ENCODE measurements at places on chromosomes 13 and 19.

DNA sequence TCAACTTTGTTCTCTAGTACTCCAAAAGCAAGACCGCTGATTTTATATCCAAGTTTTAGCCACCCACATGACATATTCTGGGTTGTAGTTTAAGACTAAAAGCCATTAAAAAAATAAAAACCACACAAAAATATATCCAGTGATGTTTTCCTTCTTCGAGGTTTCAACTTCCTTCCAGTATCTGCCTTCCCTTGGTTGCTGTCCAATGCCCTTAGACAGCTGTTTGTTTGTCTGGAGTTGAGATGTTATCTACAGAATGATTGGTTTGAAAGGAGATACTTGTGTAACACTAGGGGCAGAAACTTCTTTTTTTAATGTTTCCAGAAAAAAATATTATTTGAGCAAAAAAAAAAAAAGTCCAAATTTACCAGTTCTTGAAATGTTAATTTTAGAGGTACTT lies 591.5 kb upstream of the PCDH9 start:
- no peak for DNase-seq

DNA sequence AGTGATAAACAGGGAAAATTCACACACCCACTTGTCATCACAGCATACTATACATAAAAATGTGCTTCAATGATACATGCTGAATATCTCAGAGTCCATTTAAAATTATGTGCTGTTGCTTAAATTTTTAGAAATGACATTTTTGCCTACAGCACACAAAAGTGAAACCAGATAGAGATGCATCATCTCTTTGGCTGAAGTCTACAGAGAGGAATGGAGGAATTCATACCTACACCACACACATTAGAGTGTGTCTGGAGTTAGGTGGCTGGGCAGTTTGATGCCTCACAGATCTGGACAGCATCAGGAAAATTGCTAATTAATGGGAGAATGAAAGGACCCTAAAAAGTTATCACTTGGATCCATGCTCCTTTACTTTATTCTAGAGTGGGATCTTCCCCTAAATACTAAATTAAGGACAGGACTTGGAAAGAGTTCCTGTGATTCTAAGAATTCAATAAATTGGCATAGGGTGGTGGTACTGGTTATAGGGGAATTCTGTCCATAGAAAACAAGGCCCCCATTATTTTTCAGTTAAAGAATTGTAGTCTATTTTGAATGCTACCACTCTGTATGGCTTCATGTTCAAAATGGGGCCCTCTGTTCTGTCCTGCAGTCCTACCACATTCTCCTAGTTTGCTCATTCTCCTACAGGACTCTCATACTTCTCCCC lies 41.3 kb downstream of the RCBTB2 start:
- DNase-seq, result peak; percentile 15

- no peak for DNase-seq
Observed at GRCh38 chr13:108572782-108573211, 56.6 kb upstream of the MYO16 start.

DNA sequence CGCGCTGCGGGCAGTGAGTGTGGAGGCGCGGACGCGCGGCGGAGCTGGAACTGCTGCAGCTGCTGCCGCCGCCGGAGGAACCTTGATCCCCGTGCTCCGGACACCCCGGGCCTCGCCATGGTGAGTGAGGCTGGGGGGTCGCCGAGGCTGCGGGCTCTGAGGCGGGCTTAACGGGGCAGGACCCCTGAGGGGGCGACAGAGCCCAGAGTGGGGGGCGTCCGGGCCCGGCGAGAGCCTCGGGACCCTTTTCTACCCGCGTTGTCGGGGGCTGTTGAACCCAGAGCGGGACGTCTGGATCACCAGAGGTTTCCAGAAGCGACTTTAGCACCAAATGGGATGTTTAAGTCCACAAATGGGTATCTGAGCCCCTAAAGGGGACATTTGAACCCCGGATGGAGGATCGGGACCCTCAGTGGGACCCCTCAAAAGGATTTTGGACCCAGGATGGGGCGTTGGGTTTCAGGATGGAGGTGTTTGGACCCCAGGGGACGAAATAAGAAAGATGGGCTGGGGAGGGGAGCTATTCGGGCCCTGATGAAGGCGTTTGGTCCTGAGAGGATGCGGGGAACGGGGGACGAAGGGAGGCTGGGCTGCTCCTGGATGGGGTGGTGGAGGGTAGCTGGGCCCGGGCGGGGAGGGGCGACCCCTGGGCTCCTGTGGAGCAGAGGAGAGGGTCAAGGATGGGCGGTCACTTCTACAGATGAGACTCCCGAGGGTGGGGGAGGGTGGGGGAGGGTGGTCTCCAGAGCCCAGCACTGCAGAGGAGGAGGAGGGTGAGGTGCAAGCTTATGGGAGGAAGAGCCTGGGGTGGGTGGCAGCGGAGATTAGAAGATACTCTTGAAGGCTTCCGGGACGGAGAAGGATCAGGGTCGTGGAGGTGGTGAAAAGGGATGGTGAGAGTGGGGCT lies at the start of gene CALM3:
Gene CALM3 (plus strand): TSS at position 13 of the 907 bp plus-strand sequence. CDS start 105 bp downstream, at position 118.
- DNase-seq, result no peak

DNA sequence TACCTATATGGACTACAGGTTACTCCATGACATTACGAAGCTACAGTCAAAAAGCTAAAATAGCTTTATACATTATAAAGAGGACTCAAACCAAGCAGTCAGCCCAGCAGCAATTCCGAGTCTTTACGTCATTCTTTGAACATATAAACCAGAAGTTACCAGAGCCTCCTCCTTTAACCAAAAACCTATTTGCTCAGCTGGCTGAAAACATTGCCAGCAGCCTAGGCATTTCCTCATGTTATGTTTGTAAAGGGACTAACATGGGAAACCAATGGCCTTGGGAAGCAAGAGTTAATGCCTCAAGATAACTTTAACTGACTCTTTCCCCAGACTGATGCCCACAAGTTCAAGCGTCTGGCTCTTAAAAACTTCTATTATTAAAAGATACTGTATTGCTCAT lies 104.1 kb upstream of the ZNF492 start:
- DNase-seq, result no peak

DNA sequence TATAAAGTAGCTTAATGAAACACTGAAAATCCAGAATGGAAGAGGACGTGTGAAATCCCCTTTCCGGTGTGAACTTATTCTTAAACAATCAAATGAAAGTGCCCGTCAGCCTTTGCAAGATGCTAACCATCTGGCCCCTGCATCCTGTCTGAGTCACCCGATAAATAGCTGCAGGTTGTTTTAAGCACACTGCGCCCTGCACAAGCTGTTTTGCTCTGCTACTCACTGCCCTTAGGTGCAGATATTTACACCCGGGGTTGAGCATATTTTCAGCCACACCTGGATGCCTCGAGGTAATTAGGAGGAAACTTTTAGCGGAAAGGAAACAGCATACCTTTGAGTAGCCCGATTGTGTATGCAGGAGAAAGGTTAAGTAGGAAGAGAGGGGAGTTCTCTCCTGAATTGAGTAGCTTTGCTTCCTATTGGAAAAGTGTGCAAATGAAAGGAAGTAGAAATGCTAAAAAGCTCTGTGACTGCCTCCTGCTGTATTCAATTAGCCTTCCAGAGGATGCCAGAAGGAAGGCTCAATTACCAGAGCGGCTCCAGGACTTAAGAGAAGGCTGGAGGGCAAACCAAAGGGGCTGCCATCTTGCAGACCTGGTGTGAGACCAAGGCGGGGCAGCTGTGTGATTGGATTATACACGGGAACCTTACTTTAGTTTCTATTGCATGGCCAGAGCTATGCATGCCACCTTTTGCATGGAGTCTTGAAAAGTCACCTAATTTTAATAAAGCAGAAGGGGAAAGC lies 42.5 kb downstream of the IRS2 start:
- peak; percentile 65 for DNase-seq

GRCh38 chr13:65236841-65237418 lies 1993.2 kb downstream of the PCDH9 start:
- no peak for DNase-seq

GRCh38 chr13:74450964-74451363 lies 316.8 kb upstream of the KLF12 start:
- peak; percentile 60 for DNase-seq

DNA sequence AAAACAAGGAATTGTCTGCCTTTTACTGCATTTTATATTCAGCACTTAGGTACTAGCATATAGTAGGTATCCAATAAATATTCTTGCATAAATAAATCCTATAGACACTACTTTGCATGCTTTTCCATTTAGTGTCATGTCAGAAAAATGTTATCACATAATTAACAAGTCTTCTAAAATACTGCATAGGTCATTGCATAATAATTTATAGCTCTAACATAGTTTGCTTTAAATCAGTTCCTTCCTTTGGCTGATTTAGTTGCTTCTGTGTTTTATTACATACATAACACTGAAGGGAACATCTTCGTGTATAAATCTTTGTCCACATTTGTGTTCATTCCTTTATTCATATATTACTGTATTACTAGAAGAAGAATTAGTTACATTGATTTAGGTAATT lies 36.2 kb downstream of the WASF3 start:
- DNase-seq, result peak; percentile 74

- DNase-seq, result no peak
Observed at GRCh38 chr19:14446336-14447036, 13.4 kb downstream of the PKN1 start.

DNA sequence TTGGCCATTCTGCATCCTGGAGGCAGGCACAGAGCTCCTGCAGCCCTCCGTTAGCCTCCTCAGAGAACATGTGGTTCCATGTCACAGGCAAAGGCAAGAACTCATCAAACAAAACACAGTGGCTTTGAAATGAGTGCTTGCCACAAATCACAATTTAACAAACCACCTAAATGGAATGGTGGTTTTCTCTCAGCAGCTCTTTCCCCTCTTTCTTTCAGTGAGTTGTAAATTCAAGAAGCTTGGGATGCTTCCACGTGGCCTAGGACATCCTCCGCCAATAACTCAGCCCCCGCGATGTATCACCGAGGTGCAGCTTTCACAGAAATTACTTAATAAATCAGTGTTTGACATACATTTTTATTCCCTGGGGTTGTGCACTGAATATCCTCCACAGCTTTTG lies 65.4 kb upstream of the RFC3 start:
- peak; percentile 48 for DNase-seq

- DNase-seq, result no peak
Observed at GRCh38 chr19:10189616-10190015, 5.1 kb downstream of the DNMT1 start.

DNA sequence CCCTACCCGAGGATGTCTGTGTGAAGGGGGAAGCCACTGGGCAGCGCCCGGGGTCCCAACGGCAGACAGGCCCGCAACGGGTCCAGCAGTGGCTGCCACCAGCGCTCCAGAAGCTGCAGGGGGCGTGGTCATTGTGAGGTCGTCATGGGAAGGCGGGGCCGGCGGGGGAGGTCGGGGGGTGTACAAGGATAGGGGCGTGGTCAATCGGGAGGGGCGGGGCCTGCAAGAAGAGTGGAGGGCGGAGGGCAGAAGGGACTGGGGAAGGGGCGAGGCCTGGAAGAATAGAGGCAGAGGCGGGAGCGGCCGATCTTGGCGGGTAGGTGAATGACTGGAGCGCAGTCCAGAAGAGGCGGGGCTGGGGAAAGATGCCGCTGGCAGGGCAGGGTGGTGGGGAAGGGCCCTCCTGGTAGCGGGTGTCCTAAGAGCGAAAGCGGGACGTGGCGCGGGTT lies 4.4 kb downstream of the FUZ start:
- DNase-seq, result peak; percentile 81

DNA sequence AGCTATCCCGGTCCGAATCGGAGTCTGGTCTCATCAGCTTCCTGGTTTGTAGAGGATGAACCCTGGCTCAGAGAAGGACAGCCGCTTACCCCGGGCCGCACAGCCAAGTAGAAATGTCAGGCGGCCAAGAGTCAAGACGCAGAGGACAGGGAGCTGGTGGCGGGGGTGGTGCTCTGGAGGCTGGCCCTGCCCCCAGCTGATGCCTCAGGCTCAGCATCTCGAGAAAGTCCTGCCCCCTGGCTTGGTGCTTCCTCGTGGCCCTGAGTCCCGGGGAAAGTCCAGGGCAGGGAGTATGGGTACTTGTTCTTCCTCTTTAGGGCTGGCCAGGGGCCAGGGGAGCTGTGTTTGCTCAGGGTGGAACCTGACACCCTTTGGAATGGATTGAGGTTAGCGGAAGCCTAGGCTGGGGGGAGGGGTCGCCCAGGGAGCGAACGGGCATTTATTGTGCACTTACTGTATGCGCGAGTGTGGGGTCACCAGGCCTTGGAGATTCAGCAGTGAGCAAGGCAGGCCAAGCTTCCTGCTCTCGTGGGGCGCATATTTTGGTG lies 2.2 kb downstream of the TJP3 start:
- DNase-seq, result peak; percentile 45

DNA sequence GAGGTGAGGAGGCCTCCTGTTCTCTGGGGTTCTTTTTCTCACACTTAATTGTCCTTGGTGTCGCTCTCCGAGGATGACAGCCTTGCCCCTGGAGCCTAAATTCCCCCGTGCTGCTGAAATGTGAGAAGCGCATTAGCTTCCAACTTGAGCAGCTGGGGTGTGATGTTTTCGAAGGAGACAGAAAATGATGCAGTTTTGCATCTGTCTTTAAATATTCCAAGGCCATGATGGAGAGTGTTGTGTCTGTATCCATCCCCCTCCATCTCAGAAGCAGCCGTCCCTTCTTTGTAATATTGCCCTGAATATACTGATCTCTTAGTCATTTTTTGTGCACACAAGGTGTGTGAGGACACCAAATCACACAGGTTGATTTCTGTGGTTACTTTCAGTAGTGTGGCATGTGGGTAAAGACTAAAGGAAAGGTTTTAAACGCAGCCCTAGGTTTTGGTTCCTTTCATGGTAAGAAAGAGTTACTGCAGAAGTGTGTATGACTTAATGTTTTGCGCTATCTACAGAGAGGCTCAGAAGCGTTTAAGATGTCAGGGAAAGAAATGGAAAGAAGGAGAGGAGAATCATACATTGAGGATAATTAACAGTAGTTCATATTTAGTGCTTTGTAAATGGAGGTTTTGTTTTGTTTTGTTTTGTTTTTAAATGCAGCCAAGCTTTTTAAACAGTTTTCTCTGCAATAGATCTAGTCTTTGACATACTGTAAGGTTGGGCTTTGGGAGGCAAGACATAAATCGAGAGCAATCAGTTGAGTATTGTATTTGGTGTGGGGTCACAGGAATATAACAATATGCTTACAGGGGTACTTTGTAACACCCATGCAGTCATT lies 1.6 kb downstream of the NBEA start:
- no peak for DNase-seq

GRCh38 chr19:32802840-32803239 lies 66.7 kb downstream of the SLC7A9 start:
- no peak for DNase-seq

GRCh38 chr13:113091891-113092775 lies 13.5 kb upstream of the F7 start:
- no peak for DNase-seq

- DNase-seq, result peak; percentile 34
Observed at GRCh38 chr13:32045982-32046785, 14.6 kb downstream of the FRY start.

- no peak for DNase-seq
Observed at GRCh38 chr19:29516358-29516725, 9.5 kb upstream of the VSTM2B start.

All from fibroblast of skin of right quadriceps (primary cell).